ENCODE measurements at places on chromosomes 7 and 10.

DNA sequence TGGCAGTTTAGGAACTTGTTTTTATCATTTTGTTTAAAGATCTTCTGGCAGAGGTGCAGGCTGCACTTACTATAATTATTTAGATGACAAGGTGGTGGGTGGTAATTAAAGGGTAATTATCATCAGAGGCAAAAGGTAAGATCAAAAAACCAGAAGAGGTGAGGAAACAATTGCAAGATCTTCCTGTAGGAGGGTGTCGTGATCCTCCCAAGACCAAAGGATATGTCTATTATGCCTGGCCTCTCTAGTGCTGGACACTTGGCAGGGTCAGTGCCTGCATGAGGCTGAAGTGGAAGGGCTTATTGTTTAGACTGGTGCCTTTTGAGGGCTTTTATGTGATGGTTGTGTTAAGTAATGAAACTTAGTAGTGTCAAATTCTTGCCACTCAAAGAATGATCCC lies 1.8 kb upstream of the WAPL start:
- DNase-seq: no peak

- DNase-seq: no peak
Observed at GRCh38 chr10:18005781-18006456, 54.2 kb downstream of the SLC39A12 start.

DNA sequence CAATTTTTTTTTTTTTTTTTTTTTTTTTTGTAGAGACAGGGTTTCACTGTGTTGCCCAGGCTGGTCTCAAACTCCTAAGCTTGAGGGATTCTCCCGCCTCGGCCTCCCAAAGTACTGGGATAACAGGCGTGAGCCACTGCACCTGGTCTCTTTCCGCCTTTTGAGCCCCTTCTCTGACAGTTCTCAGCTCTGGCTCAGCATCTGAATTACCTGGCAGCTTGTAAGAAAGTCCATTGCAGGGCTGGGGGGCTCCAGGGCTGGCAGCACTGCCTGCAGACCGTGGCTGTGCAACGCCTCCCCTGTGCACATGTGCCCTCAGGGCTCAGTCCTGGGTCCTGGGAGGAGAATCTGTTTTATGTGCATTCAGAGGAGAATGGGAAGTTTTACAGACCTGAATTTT lies 37.6 kb downstream of the VWA2 start:
- no peak for DNase-seq

- DNase-seq: no peak
Observed at GRCh38 chr10:116457488-116457887, 29.8 kb downstream of the PNLIPRP3 start.

GRCh38 chr10:35091994-35092790 lies 2.1 kb upstream of the CUL2 start:
- DNase-seq: no peak

DNA sequence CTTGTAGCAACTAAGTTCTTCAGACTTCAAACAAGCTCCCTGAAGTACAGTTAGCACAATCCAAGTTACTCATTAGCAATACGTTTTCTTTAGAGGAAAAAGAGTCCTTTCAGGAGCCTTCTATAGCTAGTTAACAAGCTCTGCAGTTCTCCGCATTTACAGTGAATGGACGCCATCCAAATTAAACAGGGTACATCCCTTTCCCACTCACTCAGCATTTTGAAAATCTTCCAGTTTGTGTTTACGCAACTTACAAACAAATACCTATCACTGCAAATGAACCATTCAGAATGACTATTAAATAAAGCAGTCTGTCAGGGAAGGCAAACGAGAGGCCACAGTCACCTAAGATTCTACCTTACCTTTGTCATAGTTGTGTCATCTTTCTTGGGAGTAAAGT lies 84.5 kb downstream of the RNF32 start:
- DNase-seq: no peak

DNA sequence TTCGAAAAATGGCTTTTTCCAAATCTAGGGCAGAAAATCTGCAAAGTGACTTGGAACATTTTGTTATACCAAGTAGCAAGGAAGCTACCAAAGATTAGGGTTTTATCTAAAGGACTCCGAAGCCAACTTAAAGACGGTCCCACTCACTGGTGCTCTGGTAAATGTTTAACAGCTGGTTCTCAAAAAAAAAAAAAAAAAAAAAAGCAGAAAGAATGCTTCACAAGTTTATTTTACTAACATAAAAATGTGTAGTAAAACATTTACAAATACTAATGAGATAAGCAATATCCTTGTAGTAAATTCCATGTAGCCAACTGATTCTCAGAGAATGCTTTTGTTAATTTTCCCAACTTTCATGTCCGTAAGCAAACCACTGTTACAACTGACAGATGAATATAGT lies 38.4 kb downstream of the TAF3 start:
- DNase-seq: no peak

DNA sequence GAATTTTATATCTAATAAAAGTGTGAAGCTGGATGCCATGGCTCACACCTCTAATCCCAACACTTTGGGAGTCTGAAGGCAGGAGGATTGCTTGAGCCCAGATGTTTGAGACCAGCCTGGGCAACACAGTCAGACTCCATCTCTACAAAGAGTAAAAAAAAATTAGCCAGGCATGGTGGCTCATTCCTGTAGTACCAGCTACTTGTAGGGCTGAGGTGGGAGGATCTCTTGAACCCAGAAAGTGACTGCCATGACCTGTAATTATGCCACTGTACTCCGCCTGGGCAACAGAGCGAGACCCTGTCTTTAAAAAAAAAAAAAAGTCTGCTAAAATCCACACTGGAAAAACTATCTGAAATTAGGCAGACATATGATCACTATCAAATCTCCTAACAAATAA lies 7.6 kb downstream of the JMJD1C start:
- no peak for DNase-seq

GRCh38 chr10:29687421-29688164 lies 52.8 kb upstream of the SVIL start:
- no peak for DNase-seq

- no peak for DNase-seq
Observed at GRCh38 chr10:22647244-22647643, 67.1 kb downstream of the PIP4K2A start.

DNA sequence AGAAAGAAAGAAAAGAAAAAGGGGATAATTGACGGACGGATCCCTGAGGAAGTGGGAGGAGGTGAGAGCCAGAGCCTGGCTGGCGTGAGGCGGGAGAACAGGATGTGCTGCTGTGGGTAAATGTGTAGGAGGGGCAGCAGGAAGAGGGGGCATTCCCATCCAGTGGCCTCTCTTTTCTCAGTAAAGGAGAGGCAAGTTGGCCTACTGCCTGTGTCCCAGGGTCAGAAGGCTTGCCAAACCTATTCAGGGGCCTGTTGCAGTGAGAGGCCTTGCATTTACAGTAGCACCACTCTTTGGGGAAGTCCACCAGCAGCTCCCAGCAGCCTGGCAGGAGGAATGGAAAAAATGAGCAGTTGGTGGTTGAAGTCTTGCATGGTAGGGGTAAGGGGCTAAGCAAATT lies 26.6 kb upstream of the ASCC1 start:
- no peak for DNase-seq

GRCh38 chr7:139776486-139777132 lies 1.2 kb downstream of the HIPK2 start:
- peak; percentile 9 for DNase-seq

DNA sequence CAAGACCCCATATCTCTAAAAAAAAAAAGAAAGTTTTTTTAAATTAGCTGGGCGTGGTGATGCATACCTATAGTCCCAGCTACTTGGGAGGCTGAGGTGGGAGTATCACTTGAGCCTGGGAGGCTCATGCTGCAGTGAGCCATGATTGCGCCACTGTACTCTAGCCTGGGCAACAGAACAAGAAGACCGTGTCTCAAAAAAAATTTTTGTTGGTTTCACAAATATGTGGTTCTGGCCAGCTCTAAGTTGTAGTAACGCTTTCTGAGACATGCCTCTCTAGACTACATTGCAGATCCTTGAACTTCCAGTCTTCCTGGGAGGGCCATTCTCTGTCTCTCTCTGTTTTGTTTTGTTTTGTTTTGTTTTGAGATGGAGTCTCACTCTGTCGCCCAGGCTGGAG lies 24.6 kb upstream of the RHBDD2 start:
- DNase-seq: no peak

DNA sequence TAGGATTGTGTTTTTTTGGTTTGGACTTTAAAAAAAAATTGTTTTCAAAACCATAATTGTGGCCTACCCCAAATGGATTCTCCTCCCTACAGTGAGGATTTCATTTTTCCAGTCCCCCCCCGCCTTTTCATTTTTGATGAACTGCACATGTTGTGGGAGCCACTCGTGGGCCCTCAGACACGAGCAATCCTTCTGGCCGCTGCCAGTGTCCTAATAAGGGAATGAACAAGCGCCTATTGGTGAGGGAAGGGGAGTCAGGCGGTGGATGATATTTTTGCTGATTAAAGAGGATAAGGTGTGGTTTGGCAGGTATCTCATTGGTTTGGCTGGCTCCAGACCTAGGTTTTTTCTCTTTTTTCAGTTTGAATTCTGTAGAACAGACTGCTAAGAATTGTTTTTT lies 78.7 kb upstream of the AGBL3 start:
- DNase-seq: no peak

- peak; percentile 82 for DNase-seq
Observed at GRCh38 chr10:101141616-101142532, 10.8 kb downstream of the TLX1 start.

- no peak for DNase-seq
Observed at GRCh38 chr10:132786884-132787494, 1.0 kb upstream of the NKX6-2 start.

GRCh38 chr7:156560075-156560474 lies 80.5 kb upstream of the RNF32 start:
- no peak for DNase-seq

GRCh38 chr7:95777269-95777668 lies 4.9 kb downstream of the DYNC1I1 start:
- DNase-seq: no peak

DNA sequence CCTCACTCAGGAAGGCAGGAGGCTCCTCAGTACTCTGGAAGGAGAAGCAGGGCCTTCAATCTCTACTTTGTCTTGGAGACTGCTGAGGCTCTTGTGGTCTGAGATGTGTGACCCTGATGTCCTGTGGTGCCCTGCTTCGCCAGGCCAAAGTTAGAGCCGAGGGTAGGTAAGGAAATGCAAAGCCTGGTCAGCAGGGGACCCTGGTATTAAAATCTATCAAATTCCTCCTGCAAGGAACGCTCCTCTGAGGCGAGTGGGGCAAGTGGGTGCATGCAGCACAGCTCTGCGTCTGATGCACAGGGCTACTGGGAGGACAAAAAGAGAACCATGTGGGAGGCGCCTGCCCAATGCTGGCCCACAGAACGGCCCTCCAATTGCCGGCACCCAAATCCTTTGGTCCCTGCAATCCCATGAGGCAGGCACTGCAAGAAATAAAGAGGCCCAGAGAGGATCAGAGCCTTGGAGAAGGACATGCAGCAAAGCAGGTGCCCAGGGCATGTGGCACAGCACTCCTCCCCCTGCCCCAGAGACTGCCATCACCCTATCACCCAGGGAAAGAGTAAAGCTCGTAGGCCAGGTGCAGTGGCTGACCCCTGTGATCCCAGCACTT lies 23.1 kb upstream of the ZMIZ1 start:
- no peak for DNase-seq

- no peak for DNase-seq
Observed at GRCh38 chr10:27890971-27891370, 107.9 kb downstream of the ODAD2 start.

DNA sequence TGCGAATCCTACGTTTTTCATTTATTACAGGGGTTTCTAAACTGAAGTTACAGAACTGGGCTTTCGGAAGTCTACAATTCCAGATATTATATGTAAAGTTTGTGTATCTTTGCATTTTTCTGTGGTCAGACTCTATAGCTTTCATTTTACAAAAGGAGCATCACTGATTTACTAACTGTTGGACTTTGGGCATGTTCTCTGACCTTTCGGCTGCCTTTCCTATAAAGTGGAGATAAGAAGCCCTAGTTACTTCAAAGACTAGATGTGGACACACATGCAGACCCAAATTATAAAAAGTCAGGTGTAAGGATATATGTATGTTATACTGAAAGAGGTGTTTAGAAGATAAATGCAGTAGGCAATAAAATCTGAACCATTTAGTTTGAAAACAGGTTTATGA lies 126.6 kb upstream of the PRKCQ start:
- no peak for DNase-seq

DNA sequence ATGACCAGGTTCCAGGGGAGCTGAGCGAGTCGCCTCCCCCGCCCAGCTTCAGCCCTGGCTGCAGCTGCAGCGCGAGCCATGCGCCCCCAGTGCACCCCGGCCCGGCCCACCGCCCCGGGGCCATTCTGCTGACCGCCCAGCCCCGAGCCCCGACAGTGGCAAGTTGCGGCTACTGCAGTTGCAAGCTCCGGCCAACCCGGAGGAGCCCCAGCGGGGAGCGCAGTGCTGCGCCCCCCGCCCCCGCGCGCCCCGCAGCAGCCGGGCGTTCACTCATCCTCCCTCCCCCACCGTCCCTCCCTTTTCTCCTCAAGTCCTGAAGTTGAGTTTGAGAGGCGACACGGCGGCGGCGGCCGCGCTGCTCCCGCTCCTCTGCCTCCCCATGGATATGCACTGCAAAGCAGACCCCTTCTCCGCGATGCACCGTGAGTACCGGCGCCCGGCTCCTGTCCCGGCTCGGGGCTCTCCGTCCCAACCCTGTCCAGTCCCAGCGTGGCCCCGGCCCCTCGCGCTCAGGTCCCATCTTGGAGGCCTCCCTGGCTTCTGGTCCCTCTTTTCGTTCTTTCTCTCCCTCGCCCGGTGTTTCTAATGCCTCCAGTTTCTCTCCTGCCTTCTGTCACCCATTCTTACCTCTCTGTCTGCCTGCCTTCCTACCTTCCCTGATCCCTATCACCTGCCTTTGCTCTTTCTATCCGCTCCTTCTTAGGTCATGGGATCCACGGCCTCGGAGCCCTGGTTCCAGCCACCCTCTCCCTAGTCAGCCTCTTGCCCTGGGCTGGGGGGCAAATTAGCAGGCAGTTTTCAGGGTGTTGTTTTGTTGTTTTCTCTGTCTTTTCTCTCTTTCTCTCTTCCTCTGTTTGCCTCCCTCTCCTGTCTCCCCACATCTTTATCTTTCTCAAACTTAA lies 751 bp downstream of the PAX2 start:
- no peak for DNase-seq
